AG10803 (cell line): ENCODE measurements at places on chromosomes 12 and 14.

GRCh38 chr12:104307655-104308000 is 4.1 kb downstream of the EID3 start:
- DNase-seq: no peak

- DNase-seq: no peak
Measured at GRCh38 chr14:22140633-22141032, 448.4 kb downstream of the DAD1 start.

- peak; percentile 40 for DNase-seq
Measured at GRCh38 chr12:120439646-120440247, 1.8 kb downstream of the COX6A1 start.

DNA sequence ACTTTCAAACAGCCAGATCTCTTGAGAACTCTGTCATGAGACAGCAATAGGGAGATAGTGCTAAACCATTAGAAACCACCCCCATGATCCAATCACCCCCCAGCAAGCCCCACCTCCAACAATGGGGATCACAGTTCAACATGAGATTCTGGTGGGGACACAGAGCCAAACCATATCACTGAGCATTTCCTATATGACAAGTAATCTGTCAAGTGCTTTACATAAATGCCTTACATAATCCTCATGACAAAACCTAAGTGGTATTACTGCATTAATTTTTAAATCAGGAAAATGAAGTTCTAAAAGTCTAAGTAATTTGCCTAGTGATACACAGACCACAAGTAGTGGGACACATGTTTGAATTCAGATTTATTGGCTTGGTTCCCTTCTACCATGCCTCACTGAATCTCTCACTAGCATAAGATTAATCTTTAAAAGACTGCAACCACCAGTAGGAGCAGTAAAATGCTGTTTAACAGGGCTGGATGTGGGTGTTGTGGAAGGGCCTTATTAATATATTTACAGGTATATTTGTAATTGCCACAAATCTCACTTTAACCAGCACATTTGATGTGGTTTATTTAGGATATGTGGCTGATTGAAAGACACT is 323.1 kb upstream of the FBXO33 start:
- no peak for DNase-seq

DNA sequence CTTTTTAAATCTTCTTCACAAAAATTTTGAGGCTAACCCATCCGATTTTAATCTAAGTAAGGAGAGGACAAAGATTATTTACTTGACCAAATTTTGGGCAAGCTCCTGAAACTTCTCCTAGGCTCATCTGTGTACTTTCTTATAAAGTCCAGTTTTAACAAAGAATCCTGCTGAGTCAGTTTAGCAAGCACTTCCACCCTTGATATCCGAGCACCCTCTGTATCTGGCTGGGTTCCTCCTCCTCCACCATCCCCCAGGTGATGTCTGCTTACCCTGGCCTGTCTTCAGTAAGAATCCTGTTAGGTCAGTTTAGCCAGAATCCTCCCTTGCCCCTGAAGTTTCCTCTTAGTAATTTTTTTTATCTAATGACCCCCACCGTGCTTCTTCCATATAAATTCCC is 140.5 kb downstream of the PHLDA1 start:
- DNase-seq: no peak

- DNase-seq: no peak
Measured at GRCh38 chr14:75842551-75842950, 139.2 kb downstream of the TGFB3 start.
